ENCODE measurements at places on chromosomes 11 and 22.

DNA sequence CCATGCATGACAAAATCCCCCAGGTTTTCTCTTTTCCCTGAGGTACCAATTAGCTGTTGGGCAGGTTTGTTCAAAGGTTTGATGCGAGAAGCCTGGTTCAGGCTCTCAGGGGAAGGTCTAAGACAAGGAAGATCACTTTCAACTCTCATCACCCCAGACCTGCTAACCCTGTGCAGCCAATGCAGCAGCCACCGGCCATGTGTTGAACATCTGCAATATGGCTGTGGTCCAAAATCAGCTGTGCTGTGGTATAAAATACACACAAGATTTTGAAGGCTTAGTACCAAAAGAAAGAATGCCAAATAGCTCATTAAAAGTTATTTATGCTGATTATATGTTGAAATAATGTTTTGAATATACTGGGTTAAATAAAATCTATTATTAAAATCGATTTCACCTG lies 58.5 kb downstream of the SMCO4 start:
- no peak for DNase-seq

- no peak for DNase-seq
Observed at GRCh38 chr11:66281776-66282467, 3.9 kb downstream of the CNIH2 start.

- DNase-seq, result no peak
Observed at GRCh38 chr11:22774716-22775115, 54.9 kb downstream of the SVIP start.

- no peak for DNase-seq
Observed at GRCh38 chr11:37504060-37504611, 906.1 kb upstream of the RAG2 start.

DNA sequence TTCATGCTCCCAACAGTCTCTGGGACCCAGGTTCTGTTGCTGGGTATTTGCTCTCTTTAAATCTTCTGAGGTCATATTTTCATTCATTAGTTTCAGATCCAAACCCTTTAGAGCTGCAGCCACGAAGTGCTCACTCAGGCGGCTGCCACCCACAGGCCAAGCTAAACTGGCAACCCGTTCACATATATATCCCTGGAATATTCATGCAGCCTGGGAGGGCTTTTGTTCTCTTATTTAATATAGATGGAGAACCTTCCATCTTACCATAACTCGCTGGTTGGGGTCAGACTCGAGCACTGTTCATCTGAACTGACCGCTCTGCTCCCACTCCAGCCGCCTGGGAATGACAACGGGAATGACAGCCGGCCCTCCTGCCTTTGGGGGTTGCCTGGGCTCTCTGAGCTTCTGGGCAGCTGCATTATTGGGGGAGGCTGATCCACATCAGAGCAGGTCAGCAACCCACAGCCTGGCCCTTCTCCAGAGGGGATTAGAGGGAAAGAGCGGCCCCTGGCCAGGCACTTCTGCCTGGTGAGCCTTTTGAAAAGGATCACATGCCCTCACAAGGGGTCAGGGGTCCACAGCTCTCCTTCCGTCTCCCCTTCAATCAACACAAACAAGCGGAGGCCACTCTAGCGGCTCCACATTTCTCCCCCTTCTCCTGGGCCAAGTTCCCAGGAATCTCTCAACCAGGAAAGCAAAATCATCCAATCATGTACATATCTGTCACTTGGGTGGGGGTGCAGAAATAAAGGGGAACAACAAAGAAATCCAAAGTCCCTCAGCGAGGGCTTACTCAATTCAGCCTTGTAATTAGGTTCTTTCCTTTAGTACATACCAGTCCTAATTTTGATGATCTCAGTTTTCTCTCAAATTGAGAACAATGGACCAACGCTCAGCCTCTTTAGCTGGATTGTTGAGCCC lies 11.8 kb downstream of the TMEM184B start:
- peak; percentile 62 for DNase-seq

DNA sequence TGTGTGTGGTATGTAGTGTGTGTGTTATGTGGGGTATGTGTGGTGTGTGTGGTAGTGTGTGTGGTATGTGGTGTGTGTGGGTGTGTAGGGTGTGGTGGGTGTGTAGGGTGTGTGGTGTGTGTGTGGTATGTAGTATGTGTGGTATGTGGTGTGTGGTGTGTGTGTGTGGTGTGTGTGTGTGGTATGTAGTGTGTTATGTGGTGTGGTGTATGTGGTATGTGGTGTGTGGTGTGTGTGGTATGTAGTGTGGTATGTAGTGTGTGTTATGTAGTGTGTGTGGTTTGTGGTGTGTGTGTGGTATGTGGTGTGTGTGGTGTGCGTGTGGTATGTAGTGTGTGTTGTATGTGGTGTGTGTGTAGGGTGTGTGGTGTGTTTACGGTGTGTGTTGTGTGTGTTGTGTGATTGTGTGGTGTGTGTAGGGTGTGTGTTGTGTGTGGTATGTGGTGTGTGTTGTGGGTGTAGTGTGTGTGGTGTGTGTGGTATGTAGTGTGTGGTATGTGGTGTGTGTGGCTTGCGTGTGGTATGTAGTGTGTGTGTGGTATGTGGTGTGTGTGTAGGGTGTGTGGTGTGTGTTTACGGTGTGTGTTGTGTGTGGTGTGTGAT lies 4.2 kb upstream of the PPP6R2 start:
- no peak for DNase-seq

DNA sequence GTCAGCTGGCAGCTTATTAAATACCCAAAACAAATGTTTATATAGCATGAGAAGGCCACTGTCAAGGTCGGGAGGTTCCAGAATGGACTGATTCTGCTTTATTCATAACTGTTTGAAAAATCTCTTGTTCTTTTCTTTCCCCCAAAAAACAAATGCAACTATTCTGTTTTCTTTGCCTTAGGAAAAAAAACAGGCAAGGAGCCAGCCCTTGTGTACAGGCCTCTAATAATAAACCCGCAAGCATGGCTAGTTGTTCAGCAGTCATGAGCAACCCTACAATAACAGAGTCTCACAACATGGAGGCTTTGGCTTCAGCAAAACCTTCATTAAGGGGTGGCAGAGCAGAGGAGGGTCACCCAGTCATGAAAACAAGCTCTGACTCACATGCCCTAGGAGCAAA lies 191.7 kb downstream of the KIRREL3 start:
- no peak for DNase-seq

GRCh38 chr11:104649002-104649401 lies 249.3 kb downstream of the CASP12 start:
- no peak for DNase-seq

GRCh38 chr11:62707277-62707861 lies at the start of the genes BSCL2 and GNG3:
Gene BSCL2 (minus strand): TSS chr11:62707424. CDS start chr11:62707195, 229 bp downstream.
Gene GNG3 (plus strand): TSS chr11:62707676. CDS start chr11:62708296, 620 bp downstream.
- peak; percentile 49 for DNase-seq

DNA sequence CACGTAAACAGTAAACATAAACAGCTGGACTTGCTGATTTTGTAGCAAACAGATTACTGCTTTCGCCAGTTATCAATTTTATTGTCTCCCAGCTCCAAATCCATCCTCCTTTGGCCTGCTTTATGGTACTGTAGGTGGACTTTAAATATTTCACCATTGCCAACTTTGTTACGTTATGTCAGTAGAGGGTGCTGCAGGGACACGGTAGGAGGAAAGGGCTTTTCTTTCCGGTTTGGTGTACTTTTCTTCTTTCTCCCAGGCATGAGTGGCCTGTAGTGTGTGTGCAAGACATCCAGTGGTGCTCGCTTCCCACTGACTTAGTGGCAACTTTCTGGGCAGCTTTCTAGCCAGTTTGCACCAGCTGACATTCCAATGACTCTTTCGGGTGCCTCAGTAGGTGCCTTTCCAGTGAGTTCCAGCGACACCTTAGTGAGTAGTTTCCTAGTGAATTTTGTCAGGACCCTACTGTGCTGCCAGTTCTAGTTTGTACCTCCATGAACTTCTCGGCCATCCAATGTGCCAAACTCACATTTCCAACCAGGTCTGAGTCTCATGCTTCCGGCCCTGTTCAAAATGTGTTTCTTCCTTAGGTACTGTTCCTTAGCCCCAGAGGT lies 267.6 kb upstream of the TENM4 start:
- no peak for DNase-seq

- DNase-seq, result no peak
Observed at GRCh38 chr11:118016104-118016503, 29.9 kb downstream of the IL10RA start.

GRCh38 chr22:46027211-46028105 lies 50.5 kb upstream of the WNT7B start:
- DNase-seq, result peak; percentile 50

DNA sequence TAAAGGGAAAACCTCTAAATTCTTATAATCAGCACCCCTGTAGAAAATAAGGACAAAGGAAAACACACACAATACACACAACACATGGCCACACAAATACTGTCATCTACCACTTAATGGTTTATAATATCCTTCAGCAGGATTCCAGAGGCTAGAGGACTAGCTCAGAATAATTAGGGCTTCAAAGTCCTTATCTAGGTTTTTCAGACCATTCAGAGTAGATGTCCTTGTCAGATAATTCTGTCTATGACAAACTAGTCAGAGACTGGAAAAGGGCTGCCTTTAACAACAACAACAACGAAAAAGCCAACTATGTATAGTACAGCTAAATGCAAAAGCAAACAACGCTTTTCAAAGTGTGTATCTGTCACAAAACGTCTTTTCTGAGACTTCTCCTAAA lies 456.5 kb upstream of the CNTN5 start:
- no peak for DNase-seq

DNA sequence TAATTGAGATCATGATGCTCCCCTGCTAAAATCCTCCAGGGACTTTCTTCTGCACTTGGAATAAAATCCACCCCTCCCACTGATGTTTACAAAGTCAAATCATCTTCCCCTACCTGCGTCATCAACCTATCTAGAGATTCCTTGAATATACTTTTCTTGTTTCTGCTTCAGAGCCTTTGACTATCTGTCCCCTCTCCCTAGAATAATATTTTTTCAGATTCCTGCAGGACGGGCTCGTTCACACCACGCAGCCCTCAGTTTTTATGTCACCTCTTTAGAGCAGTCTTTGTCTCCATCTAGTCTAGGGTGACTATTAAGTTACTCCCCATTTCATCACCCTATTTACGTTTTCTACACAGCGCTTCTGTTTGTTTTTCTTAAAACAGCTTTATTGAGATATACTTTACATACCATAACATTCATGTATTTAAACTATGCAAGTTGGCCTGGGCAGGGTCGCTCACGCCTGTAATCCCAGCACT lies 94.8 kb upstream of the SESN3 start:
- DNase-seq, result no peak

- no peak for DNase-seq
Observed at GRCh38 chr11:32353884-32354283, 81.5 kb downstream of the WT1 start.

- no peak for DNase-seq
Observed at GRCh38 chr11:18676803-18677202, 21.8 kb upstream of the TMEM86A start.

DNA sequence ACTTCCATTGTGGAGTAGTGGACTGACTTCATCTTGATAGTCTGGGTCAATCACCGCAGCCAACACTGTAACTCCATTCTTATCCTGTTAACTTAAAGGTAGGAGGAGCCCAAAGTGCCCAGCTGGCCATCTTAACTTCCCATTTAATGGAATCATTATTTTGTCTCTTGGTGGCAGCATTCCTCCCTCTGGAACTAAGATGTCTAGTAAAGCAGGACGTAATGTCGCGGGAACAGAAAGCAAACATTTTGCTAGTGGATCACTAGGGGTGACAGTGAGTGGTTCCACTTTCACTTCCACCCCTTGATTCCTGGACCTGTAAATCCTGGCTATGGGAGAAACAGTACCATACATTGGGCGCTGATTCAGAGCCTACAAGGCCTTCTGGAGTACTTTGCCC lies 71.4 kb downstream of the GAB4 start:
- DNase-seq, result no peak

DNA sequence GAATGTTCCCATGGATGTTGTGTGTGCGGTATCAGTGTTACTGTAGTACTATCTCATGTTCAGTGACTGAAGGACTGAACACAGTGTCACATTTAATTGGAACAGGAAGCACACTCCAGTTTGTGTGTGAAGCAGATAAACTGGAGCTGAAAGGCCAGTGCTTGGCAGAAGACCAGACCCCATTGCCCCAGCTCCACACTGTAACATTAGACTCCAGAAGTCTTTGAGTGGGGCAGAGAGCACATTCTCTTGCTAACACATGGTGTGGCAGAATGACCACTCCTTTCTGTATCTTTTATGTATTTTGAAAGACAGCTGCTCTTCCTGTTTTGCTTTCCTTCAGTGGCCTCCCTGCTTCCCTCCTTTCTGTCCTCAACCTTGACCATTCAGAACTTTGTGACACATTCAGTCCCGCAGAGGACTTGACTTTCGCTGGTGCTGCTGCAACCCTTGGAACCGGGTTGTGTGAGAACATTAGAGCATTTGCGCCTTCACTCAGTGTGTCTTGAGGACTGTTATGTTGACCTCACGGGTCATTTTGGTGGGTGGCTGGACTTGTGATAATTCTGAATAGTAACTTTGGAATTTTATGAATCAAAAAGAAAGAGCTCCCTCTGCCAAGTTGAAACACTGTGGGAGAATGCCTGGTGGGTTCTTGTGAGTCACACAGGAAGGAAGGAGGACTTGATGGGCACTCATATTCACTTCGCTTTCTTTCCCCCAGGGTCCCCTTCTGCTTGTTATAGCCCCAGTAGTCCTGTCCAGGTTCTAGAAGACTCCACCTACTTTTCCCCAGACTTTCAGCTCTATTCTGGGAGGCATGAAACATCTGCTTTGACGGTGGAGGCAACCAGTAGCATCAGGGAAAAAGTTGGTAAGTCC lies 26.4 kb downstream of the AMOTL1 start:
- peak; percentile 59 for DNase-seq

DNA sequence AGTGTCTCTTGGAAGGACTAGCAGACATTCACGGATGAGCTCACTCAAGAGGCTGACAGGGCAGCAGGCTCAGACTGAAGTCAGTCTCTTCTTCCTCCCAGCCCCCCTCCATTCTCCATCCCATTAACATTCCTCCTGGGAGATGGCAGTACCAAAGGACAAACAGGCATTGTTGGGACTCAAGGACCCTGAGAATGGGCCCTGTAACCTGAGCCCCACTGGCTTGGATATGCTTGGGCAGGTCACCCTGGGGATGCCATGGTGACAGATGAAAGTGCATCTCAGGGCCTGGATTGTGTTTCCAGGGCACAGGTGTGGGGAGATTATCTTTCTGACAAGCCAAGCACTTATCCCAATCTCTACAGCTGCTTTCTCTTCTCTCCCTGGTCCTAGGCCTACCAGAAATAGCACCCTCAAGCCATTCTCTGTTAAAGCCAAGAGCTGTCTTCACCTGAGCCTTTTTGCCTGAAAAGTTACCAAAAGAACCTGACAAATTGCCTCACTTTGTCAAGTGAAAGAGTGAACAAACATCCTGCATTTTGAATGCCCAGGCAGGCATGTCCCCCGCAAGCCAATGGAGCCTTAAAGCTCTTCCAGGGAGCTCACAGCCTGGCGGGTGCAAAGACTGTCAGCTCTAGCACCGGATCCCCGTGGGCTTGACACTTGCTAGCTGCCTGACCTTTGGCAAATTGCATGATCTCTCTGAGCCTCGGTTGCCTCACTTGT lies 366.0 kb upstream of the NARS2 start:
- no peak for DNase-seq

- no peak for DNase-seq
Observed at GRCh38 chr11:65204646-65205601, 23.2 kb downstream of the CAPN1 start.

Measured in femur (tissue), 1 donor.